ENCODE measurements at places on chromosomes 16 and 17.

DNA sequence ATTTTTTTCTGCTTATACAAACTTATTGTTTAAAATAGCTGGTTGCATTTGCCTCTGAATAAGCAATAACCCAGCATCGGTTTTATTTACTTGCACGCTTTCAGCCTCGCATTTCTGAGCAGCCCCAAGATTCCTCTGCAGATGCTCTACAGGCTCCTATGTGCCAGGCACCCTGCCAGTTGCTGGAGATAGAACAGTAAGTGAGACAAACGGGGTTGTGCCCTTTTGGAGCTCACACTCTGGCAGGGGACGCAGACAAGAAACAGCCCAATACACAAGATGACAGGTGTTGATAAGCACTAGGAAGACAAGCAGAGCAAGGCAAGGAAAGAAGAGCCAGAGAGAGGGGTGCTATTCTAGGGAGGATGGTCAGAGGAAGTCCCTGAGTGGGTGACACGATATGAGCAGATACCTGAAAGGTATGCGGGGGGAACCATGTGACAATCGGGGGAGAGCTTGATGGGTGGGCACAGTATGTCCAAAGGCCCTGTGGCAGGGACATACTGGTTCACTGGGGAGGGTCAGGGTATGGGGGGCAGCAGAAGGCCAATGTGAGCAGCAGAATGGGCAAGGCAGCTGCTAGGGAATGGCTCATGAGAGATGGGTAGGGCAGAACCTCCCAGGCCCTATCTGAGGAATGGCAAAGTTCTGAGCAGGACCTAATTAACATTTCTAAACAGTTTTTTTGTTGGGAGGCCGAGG is 18.7 kb upstream of the ADORA2B start:
- DNase-seq: no peak

DNA sequence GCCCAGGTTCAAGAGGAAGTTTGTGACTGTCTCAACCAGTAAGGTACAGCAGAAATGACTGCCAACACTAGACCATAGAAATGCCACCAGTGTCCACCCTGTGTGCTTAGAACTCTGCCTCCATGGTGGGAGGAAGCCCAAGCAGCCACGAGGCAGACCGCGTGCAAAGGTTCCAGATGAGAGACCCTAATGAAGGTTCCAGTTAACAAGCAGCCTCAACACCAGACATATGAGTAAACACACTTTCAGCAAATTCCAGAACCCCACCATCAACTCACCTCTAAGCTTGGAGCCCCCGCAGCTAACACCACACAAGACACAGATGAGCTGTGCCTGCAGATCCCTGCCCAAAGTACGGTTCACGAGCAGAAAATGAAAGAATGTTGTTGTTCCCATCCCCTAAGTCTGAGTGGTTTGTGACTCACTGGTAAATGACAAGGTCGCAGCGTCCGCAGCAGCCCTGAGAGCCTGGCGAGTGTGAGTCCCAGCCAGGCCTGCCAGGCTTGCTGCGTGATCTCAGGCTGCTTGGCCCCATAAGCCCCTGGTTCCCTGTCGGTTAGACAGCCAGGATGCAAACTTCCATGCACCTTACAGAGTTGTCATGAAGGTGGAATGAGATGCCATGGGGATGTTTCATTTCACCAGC is 193.7 kb downstream of the C16orf95 start:
- no peak for DNase-seq

DNA sequence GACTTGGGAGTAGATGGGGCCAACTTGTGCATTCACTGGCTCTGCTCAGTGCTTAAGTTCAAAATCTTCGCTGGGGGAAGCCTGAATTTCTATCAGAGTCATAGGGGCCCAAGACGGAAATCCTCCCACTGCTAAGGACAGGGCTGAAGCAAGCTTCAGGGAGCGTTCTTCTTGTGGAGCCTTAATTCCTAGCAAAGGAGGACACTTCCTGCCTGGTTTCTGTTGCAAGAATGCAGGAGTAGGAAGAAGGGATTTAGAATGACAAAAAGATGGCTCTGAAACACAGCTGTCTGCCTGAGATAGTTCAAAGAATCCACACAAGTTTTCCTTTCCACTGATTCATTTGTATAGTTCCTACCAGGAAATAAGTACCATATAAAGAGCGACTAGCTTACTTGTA is 26.4 kb downstream of the PSME3IP1 start:
- no peak for DNase-seq

- DNase-seq: no peak
Measured at GRCh38 chr16:59698346-59699020, 964.4 kb upstream of the GOT2 start.

DNA sequence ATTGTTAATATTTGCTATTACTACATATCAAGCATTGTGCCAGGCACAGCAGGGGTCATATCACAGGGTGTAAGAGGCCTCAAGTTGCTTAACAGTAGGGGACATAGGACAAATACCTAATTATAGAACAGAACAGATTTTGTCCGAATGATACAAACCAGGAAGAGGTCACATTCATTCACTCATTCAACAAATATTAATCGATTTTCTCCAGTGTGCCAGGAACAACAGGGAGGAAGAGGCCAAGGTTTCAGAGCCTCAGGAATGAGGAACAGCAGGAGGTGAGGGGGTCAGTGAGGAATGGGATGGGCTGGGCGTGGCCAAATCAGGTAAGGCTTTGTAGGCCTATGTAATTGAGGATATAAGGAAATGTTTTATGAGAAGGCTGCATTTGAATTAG is 11.2 kb upstream of the CHST4 start:
- DNase-seq: no peak

DNA sequence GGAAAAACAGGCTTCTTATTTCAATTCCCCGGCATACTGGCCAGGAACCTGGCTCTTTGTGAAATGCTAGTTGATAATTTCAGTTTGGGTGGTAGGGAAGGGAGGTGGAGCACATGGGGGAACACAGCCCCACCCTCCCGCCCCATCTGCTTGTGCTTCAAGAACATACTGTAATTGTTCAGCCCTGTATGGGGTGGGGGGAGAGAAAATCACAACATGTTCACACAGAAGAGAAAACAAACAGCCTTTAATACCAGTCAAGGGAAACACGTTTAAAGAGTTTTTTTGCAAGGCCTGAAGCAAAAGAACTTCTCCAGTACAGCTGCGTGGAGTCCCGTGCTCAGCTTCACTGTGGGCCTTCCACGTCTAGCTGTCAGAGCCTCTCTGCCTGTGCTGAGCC is 59.7 kb downstream of the SHISA6 start:
- no peak for DNase-seq

DNA sequence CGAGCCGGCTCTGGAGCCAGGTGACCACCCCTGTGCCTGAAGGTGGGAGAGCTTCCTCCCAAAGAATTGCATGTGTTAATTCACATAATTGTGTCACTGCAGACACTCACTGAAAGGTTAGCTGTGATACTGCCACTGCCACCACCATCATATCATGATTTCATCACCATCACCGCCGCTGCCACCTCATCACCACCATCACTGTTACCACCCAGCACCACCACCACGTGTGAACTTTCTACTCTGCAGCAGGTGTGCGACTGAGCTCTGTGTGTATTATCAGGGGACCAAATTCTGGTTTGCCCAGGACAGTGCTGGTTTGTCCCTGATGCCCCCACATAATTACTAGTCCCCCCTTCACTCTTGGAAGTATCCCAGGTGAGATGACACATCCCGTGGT is 15.2 kb downstream of the BCAR1 start:
- no peak for DNase-seq

DNA sequence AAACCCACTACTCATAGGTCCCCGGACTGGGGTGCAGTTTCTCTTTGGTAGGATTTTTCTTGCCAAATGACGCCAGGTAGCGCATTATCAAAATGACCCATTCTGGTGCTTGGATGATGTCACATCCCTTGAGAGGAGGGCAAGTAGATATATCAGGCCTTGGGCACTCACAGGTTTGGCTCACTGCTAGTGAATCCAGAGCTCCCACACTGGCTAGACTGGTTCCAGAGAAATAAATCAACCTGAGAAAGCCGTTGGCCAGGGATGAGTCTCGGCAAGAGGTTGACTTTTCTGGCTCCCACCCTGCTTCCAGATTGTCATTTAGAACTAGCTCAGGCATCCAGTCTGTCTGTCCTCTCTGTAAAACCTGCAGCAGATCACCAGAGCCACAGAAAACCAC is 188.4 kb upstream of the MAF start:
- DNase-seq: no peak

GRCh38 chr16:3121851-3122467 is 9.6 kb downstream of the ZNF205 start:
- DNase-seq: no peak

- DNase-seq: no peak
Measured at GRCh38 chr17:8163978-8164814, 1.4 kb upstream of the VAMP2 start.

DNA sequence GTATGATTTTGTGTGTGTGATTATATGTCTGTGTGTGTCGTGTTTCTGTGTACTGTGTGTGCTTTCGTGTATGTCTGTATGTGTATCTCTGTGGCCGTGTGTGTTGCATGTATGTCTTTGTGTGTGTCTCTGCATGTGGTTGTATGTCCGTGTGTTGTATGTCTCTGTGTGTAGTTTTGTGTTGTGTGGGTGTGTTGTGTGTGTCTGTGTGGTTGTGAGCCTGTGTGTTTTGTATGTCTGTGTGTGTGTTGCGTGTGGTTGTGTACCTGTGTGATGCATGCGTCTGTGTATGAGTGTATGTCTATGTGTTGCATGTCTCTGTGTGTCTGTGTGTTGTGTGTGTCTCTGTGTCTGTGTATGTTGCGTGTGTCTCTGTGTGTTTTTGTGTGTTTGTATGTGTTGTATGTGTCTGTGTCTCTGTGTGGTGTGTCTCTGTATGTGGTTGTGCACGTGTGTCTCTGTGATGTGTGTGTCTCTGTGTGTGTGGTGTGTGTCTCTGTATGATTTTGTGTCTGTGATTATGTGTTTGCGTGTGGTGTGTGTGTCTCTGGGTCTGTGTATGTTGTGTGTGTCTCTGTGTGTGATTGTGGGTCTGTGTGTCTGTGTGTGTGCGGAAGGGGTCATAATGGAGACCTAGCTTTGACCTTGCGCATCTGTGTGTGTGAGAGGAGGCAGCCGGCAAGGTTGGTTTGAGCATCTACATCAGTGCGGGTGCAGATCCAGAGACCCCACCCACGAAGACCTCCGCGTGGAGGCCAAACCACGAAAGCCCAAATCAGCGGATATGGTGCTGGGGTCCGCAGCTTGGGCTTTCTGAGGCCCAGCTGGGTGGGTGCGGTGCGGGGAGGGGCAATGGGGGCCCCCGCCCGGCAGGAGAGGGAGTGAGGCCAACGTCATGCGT is 212.6 kb upstream of the GSE1 start:
- DNase-seq: no peak

GRCh38 chr16:66620429-66620795 is 15.9 kb downstream of the CMTM3 start:
- DNase-seq: no peak

GRCh38 chr17:81395600-81396277 is 482 bp downstream of the BAHCC1 start:
- DNase-seq: no peak

DNA sequence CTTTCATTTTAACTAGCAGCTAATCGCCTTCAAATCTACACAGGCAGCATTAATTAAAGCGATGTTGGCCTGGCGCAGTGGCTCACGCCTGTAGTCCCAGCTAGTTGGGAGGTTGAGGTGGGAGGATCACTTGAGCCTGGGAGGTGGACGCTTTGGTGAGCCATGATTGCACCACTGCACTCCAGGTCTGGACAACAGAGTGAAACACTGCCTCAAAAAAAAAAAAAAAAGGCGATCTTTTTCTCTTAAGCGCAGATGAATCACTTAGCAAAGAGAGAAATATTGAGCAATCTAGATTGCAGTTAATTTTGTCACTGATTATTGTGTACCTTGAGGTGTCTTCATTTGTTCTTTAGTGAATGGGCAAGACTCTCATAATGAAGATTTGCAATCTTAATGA is 12.4 kb downstream of the SNTB2 start:
- no peak for DNase-seq

DNA sequence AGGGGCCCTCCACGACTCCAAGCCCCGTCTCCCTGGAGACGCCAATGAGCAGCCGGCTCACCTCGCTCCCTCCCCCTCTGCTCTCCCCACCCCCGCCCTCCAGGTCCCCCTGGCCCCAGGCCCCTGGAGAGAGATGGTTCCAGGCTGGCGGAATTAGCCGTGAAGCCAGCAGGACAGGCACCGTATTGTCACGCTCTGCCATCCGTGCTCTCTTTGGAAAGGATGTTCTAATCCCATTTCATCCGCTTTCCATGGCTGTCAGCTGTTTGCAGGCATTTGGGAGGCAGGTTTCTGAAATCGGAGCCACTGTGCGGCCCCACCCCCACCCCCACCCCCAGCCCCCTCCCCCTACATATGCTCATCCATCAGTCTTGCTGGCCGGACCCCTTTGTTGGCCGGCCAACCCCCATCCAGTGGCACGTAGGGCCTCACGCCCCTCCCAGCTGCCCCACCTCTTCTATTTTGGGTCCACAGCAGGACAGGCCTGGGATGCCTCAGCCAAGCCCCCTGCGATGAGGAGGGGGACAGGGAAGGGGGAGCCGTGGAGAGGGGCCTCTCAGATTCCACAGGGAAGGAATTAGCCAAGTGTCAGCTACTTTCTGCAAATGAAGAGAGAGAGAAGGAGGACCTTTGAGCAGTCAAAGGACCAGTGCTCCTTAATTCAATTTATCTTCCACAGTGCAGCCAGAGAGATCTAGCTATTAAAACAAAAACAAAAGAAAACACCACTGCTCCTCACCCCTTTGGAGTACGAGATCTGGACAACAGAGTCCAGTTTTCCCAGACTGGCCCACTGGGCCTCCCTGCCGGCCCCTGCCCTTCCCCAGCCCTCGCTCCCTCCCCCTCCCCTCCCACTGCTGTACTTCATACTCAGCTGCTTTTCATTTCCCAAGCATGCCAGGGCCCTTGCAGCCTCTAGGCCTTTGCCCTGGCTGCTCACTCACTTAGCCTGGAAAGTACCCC is 30.7 kb downstream of the SDK2 start:
- DNase-seq: no peak

- no peak for DNase-seq
Measured at GRCh38 chr17:40345161-40345993, 19.2 kb downstream of the GJD3 start.

GRCh38 chr16:22174642-22175041 is 12.3 kb downstream of the SDR42E2 start:
- no peak for DNase-seq

DNA sequence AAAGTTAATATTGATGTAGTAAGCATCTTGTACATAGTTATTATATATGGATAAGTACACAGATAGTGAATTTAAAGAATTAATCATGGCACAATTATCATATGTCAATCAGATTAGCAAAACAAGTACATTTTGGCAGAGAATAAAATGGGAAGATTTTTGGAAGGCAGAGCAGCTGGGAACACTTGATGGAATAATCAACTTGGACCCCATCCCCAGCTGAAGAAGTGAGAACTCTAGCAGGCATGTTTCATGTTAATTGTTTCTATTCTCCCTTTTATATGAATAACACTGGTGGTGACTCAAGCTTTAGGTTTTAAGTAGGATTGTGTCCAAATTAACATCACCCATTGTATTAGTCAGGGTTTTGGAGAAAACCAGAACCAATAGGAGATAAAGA is 198.7 kb downstream of the KCNJ2 start:
- DNase-seq: no peak

All from NCI-H187 (cell line).